Hematopoietic multipotent progenitor cell treated with erythropoietin and hydrocortisone succinate and interleukin-3 and kit ligand, for 8 days (in vitro differentiated cells): ENCODE measurements at places on chromosomes 6 and 20.

GRCh38 chr6:22613695-22614094, 44.3 kb downstream of the HDGFL1 start:
- DNase-seq = no peak

- no peak for DNase-seq
Measured at GRCh38 chr20:11057624-11058023, 383.8 kb upstream of the JAG1 start.

DNA sequence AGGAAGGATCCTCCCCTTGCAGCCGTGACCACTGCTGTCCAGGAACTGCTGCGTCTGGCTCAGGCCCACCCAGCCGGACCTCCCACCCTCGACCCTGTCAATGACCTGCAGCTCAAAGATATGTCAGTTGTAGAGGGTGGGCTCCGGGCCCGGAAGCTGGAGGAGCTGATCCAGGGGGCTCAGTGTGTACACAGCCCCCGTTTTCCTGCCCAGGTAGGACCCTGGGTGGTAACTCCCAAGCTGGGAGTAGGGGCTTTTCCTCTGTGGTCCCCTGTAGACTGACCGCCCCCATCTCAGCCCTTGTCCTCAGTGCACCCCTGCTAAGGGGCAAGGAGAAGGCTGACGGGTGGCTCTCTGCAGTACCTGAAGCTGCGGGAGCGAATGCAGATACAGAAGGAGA, 3.6 kb downstream of the DXO start:
- no peak for DNase-seq

GRCh38 chr6:47484616-47485015, 7.0 kb downstream of the CD2AP start:
- DNase-seq = no peak

GRCh38 chr20:25695532-25696370, 902 bp downstream of the ZNF337 start:
- peak; percentile 23 for DNase-seq

- DNase-seq = no peak
Measured at GRCh38 chr6:125793863-125794262, 3.1 kb downstream of the NCOA7 start.

DNA sequence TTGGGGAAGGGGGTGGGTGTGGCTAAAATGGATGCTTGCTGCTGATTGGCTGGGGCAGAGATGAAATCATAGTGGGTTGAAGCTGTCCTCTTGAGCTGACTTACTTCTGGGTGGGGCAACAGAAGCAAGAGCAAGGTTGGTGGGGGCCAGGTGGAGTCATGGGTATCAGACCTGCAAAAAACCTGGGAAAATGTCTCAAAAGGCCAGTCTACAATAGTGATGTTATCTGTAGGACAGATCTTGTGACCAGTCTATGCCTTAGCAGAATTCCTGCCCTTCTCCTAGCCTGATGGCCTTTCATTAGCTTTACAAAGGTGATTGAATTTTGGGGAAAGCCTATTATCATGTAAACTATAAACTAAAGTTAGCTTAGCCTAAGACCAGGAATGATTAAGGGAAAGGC, 945.7 kb downstream of the KIF16B start:
- DNase-seq = no peak

GRCh38 chr6:33116417-33116816, 40.6 kb downstream of the HLA-DPB1 start:
- no peak for DNase-seq

DNA sequence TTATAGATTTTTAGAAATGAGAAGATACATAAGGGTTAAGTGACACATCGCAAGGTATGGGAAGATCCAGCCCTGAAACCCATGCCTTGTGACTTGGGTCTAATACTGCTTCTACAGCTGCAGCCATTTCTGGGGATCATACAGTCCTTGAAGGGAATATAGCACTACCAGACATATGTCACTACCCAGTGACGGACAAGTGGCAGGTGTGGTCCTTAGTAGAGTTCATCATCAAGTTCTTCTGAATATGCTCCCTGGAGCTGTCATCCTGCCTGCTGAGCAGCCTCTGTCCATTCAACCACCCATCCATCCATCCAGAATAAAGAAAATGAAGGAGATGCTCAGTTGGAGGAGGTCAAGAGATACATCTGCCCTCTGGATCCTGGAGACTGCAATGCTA, 118.6 kb upstream of the ASF1A start:
- no peak for DNase-seq

- DNase-seq = no peak
Measured at GRCh38 chr6:167152862-167153261, 4.9 kb downstream of the GPR31 start.

DNA sequence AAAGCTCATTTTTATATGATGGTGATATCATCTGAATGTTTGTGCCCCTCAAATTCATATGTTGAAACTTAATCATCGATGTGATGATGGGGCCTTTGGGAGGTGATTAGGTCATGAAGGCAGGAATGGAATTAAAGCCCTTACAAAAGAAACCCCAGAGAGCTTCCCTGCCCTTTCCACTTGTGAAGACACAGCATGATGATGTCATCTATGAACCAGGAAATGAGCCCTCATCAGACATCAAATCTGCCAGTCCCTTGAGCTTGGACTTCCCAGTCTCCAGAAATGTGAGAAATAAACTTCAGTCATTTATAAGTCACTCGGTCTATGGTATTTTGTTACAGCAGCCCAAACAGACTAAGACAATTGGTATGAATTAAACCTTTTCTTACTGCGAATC, 153.1 kb downstream of the MYB start:
- no peak for DNase-seq

- DNase-seq = peak; percentile 12
Measured at GRCh38 chr6:37607944-37608343, 89.7 kb downstream of the MDGA1 start.

GRCh38 chr6:151523034-151523433, 29.2 kb downstream of the CCDC170 start:
- DNase-seq = no peak

DNA sequence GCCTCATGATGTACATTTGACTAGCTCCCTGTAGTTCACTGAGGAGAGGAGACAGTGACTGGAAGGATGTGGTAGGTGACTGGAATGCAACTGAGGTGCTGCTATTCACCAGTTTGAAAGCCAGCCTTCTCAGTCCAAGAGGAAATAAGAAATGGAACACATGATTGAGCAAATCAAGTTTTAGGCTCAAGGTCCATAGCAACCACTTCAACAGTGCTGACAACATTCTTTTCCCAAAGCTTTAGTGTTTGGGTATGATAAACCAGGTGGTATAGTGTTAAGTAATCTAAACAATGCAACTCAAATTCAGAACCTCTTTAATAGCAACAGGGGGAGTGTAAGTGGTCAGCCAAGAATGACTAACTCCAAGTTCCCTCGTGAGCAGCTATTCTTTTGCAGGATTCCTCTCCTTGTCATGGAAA, 9.2 kb downstream of the ZHX3 start:
- peak; percentile 29 for DNase-seq

- no peak for DNase-seq
Measured at GRCh38 chr20:50445354-50446151, 64.6 kb upstream of the PTPN1 start.

DNA sequence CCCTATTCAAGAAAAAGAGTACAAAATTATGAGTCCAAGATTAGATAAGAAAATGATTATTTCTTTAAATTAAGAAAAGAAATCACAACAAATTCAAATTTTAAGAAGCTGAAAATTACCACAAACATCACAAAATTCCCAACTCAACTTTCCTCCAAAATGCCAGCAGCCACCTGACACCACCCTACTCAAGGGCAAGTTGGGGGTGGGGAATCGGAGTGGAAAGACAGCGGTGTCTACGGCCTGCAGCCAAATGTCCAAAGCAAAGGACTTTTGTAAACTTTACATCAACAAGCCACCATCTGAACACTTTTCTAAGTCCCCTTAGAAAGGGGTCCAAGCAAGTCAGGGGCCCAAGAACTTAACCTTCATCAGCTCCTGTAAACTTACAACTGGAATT, 1.6 kb upstream of the EYA2 start:
- no peak for DNase-seq

DNA sequence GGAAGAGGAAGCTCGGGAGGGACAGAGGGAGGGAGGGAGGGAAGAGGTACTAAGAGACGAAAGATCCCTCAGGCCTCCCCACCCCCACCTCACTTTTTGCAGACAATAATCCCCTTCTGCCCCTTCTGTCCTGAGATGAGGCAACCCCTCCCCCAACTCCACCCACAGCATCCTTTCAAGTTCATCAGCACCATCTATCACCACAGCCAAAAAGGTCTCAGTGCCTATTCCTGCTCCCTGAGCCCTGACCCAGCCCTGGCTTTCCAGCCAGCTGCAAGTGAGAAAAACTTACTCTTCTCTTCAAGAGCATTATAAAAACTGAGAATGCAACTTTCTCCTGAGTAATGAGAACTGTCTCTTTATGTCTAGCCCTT, 133.2 kb upstream of the LRFN2 start:
- DNase-seq = no peak

GRCh38 chr20:15563836-15564235, 1009.4 kb downstream of the KIF16B start:
- no peak for DNase-seq

GRCh38 chr6:166443166-166443565, 60.4 kb upstream of the MPC1 start:
- DNase-seq = no peak

- DNase-seq = no peak
Measured at GRCh38 chr20:64082126-64082731, 2.0 kb downstream of the LKAAEAR1 start.

DNA sequence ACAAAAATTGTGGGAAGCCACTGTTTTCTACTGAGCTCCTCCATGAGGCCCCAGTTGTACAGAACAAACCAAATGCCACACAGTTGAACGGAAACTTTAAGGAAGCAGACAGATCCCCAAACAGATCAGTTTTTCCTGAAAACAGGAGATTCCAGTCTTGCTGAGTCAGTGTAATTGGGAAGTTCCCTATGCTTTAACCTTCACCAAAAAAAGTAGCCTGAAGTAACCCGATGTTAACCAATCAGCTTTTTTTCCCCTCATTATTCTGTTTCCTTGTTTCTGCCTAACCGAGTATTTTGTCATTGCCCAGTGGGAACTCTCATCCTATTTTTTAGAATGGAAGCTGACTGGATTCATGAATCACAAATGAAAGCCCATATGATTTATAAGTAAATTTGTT, 36.7 kb downstream of the MARCKS start:
- no peak for DNase-seq

DNA sequence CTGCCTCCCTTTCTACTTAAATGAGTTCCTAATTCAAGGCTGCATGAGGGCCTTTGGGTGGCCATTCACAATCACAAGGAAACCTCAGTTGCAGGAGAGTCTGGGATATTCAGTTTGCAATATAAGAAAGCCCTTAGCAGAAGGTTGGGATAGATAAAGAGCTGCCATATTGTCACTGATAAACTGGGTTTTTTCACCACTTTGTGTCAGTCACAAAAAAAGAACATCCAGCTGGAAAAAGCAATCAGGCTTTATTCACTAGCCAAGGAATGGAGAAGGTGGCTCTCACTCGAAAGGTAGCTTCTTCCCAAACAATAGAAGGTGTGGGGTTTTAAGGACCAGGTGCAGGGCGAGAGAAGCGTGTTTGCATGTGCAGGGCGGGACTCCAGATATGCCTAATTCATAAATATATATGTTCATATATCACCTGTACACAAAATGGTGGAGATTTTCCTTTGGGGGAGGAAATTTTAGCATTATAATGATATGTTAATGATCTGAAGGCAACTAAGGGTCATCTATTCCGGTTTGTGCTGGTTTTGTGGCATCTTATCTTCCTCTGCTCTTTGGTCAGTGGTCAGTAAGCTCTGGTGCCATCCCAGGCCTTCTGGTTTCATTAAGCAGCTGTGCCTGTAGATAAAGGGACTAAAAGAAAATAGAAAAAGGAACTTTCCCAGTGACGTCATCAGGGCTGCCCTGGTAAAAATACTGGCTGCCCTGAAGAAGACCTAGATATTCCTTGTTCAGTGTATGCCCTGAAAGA, 97.1 kb upstream of the IYD start:
- DNase-seq = peak; percentile 66

DNA sequence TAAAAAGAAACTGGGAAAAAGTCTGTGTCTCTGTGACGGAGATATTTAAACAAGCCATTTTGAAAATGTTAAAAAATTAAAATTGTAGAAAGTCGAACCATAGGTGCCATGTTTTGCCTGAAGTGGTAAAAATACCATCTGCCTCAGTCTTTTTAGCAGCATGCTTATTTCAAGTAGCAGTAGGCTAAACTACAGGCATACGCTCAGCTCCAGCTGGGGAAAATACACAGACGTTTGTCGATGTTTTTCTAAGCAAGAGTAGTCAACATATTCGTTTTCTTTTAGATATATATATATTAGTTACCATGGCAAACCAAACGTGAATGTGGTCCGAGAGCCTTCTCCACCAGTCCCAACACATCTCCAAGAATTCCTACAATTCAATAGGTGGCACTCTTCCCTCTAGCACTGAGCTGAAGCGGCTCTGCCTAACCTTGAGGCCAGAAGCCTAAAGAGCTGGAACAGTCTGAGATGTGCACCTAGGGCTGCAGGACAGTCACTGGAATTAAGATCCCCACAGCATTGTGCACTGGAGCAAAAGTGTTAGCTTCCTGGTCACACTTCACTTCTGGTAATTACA, 70.2 kb upstream of the BEND3 start:
- no peak for DNase-seq

DNA sequence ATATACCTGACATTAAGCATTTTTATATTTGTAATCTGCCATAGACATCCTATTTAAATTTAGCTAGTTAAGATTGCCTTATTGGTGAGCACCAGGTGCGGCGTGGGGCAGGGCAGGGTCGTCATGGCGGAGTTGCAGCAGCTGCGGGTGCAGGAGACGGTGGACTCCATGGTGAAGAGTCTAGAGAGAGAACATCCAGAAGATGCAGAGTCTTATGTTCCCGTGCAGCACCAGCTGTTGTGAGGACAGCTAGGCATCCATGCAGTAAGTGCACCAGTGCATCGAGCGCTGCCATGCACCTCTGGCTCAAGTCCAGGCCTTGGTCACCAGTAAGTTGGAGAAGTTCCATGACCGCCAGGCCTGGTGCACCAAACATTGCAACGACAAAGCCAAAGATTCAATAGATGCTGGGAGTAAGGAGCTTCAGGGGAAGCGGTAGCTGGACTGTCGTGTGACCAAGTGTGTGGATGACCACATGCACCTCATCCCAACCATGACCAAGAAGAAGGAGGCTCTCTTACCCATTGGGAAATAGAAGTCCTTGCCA, 586.2 kb downstream of the CD109 start:
- DNase-seq = no peak

- DNase-seq = no peak
Measured at GRCh38 chr6:139763468-139764210, 389.2 kb upstream of the CITED2 start.

- DNase-seq = peak; percentile 85
Measured at GRCh38 chr6:2990248-2990931, 9.3 kb upstream of the NQO2 start.
